Stimulated activated CD8-positive, alpha-beta memory T cell treated with anti-CD3 and anti-CD28 coated beads, Interleukin-15, amount 100 ng/mL, for 24 hours (primary cell): ENCODE measurements at places on chromosomes 7 and 10.

- DNase-seq = no peak
Measured at GRCh38 chr7:92092210-92092609, 42.1 kb downstream of the CYP51A1 start.

- DNase-seq = no peak
Measured at GRCh38 chr10:19663344-19663743, 152.9 kb upstream of the PLXDC2 start.

GRCh38 chr10:29916669-29917068, 142.7 kb downstream of the JCAD start:
- no peak for DNase-seq

GRCh38 chr10:70744617-70745143, 40.5 kb downstream of the TBATA start:
- DNase-seq = no peak

DNA sequence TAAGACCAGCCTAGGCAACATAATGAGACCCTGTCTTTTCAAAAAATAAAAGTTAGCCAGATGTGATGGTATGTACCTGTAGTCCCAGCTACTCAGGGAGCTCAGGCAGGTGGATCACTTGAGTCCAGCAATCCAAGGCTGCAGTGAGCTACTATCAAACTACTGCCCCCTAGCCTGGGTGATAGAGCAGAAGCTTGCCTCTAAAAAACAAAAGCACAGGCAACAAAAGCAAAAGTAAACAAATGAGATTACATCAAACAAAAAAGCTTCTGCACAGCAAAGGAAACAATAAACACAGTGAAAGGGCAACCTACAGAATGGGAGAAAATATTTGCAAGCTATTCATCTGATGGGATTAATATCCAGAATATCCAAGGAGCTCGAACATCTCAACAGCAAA, 65.4 kb downstream of the FANK1 start:
- no peak for DNase-seq

GRCh38 chr7:6106140-6106904, 75.1 kb downstream of the ANKRD61 start:
- no peak for DNase-seq

GRCh38 chr10:86699991-86700840, 31.9 kb downstream of the LDB3 start:
- no peak for DNase-seq

DNA sequence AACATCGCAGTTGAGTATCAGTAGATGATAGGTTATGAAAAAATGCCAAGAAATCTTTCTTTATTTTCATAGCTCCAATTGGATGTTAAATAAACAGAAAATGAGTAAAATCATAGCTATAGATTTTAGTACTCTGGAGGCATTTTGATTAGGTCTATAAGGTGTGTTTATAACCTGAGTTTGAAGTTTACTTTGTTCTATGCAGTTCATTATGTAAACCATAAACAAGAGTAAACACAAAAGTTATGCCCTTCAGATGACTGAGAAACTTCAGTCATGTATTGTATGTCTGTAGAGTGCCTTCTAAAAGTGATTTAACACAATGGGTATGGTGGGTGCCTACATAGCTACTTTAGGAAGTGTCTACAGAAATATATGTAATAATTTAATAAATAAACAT, 13.6 kb downstream of the FOXP2 start:
- no peak for DNase-seq

- no peak for DNase-seq
Measured at GRCh38 chr10:43972976-43973647, 324.4 kb upstream of the ZNF32 start.

DNA sequence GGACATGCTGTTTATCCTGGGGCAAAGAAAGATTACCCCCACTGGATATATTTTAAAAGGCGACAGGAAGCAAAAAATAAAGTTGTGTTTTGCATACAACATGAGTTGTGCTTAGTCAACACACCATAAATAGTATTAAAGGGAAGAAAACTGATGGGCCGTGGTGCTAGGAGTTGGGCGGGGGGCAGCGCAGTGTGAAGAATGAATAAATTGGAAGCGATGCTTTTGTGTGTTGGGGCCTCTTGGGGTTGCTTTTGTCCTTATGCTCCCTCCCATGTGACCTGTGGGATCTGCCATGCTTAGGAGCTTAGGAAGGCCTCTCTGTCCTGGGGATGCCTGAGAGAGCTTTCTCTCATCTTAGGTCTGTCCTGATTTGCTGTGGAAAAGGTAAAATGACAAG, 35.0 kb upstream of the AGR3 start:
- no peak for DNase-seq

GRCh38 chr7:50589364-50589763, 24.2 kb upstream of the DDC start:
- DNase-seq = no peak

GRCh38 chr7:20588678-20589077, 26.8 kb upstream of the ABCB5 start:
- DNase-seq = no peak

- no peak for DNase-seq
Measured at GRCh38 chr10:59047180-59047579, 129.3 kb upstream of the PHYHIPL start.

DNA sequence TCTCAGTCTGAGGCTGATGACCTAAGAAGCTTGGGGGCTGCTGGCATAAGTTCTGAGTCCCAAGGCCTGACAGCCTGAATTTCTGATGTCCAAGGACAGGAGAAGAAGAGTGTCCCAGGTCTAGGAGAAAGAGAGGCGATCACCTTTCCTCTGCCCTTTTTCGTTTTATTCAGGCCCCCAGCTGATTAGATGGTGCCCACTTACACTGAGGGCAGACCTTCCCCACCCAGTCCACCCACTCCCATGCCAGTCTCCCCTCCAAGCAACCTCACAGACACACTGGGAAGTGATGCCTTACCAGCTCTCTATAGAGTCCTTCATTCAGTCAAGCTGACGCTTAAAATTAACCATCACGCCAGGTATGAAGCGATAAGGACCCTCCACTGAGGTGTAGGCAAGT, 19.3 kb upstream of the LOXL4 start:
- DNase-seq = no peak

DNA sequence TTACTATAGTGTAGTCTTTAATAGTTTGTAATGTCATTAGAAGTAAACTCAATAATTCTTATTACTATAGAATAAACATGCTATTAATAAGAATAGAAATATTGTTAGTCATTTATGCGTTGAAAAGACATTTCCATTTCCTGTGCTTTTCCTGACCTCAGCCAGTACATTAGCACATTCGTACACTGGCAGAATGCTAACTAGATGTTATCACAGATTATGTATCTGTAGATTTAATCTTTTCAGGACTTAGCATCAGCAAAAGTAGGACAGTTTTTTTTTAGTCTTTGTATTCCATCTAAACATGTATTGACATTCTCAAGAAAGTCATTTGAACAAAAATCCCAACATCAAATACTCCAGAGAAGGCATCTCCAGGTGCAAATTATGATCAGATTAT, 158.5 kb downstream of the EXOC4 start:
- DNase-seq = no peak

DNA sequence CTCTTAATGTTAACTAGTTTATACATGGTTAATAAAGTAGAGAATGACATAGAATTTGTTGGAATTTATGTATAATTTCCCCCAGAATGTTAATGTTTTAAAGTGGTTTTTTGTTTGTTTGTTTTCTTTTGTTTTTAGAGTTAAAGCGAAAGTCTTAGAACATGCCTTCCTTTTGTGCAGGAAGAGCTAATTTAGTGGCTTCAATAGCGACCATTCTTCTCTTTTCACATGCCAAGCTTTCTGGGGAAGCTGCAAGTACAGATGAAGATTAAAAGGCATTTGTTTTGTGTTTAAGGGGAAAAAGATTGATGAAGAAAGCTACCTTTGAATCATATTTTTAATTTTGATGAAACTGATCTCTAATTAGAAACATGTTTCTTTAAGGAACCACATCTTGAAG, 256.3 kb upstream of the CSTF2T start:
- DNase-seq = no peak

GRCh38 chr7:17802056-17802455, 138.2 kb downstream of the SNX13 start:
- DNase-seq = no peak

DNA sequence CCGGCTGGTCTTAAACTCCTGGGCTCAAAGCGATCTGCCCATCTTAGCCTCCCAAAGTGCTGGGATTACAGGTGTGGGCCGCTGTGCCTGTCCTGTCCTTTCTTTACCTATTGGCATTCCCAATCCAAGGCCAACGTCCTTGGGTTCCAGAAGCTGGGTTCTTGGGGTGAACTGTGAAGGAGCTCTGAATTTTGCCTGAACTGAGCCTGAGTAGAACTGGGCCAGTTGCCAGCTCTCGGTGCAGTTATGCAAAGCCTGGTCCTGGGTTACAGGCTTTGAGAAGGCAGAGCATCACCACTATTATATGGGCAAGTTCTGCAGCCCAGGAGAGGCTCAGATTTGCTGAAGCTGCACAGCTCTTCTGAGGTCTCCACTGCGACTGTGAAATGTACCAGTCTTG, 24.6 kb upstream of the SH2D4B start:
- no peak for DNase-seq

DNA sequence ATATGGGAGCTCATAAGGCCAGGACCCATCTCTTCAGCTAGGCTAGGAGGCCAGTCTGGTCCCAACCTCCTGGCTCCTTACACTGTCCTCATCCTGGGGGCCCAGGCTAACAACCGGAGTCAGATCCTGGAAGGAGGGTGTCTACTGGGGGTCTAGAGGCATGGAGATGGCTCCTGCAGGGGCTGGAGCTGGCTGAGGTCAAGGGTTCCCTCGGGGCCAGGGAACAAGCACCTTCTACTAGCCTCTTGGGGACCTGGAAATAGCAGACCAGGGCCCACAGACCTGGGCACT, 37.2 kb downstream of the CLRN3 start:
- no peak for DNase-seq

DNA sequence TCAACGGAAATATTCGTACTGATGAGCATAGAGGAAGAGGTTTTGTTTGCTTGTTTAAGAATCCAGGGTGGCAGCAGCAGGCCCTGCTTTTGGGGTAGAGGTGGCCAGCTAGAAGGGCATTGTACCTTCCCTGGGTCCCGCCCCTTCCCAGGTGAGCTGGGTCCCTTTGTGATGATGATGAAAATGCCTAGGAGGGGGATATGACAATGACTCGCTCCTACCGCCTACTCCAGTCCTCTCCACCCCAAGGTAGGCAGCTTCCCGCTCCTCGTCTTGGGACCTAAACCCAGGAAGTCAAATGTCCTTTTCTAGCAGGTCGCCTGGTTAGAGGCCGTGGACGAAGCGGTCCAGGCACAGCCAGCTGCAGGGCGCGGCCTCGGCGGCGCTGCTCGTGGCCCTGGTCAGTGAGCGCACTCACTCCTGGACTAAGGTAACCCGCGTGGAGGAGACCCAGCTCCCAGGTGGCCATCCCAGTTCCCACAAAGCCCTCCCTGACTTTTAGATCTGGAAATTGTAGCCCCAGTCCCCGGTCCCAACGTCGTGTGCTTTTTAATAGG, 141.4 kb downstream of the LSMEM1 start:
- no peak for DNase-seq

GRCh38 chr7:149422162-149422913, 38.5 kb downstream of the ZNF777 start:
- peak; percentile 50 for DNase-seq

GRCh38 chr10:59362959-59363381, 621 bp upstream of the FAM13C start:
- DNase-seq = no peak

- no peak for DNase-seq
Measured at GRCh38 chr10:107914450-107915214, 750.1 kb upstream of the SORCS1 start.

DNA sequence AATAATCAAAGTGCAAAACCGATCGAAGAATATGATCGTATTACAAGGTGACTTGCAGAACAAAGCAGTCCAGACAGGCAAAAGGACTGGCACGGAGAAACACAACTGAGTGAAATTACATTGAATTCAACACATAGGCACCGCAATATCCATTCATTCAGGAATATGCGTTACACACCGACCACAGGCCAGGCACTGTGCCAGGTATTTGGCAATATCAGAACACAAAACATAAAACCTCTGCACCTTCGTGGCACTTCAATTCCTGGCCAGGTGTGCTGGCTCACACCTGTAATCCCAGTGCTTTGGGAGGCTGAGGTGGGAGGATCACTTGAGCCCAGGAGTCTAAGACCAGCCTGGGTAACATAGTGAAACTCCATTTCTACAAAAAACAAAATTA, 187.9 kb downstream of the DIP2C start:
- DNase-seq = no peak

DNA sequence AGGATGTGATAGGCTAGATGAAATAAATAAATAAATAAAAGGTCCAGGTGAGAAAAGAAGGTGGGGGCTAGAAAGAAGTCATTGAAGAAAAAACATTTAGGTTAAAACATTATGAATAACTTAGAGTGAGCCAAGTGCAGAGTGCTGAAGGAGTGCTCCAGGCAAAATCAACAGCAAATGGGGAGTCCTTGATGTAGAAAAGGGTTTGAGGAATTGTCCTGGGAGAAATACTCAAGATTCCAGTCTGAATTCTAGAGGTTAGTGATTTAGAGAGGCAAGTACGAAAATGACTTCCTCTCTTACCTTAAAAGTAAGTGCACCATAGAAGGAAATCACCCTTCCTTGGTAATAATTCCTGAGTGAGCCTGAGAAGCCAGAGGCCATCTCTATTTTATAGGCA, 19.7 kb downstream of the CAV1 start:
- no peak for DNase-seq

DNA sequence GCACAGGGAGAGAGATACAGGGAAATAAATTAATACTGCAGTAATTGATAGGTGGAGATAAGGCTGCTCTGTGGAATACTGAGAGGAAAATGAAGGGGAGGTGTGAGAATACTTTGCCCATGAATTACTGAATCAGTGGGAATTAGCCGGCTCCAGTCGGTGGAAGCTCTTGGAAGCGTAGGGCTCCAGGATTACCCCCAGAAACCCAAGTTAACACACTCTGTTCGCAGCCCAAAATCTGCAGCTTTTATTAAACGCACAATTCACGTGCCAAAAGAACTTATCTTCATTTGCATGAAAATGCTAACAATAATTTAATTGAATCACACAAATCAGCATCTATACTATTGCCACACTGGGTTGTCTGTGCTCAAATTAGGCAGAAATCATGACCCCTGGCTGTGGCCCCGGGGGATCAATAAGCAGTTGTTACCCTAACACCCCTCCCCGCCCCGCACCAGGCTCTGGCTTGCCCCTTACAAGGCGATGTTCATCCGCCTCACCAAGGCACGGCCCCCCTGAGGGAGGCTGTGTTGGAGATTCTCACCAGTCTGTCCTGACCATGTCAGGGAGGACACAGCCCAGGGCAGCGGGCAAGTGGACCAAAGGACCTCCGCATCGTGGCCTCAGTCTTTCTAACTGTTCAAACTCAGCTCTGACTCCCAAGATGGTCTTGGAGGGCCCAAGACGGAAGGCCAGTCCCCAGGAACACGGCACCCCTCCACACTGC, 48.4 kb upstream of the MGMT start:
- DNase-seq = no peak
